Stimulated activated CD4-positive, alpha-beta T cell treated with anti-CD3 and anti-CD28 coated beads, Interleukin-12 subunit alpha, Interleukin-12 subunit beta, amount 100 ng/mL, for 24 hours (primary cell): ENCODE measurements at places on chromosomes 6 and 20.

DNA sequence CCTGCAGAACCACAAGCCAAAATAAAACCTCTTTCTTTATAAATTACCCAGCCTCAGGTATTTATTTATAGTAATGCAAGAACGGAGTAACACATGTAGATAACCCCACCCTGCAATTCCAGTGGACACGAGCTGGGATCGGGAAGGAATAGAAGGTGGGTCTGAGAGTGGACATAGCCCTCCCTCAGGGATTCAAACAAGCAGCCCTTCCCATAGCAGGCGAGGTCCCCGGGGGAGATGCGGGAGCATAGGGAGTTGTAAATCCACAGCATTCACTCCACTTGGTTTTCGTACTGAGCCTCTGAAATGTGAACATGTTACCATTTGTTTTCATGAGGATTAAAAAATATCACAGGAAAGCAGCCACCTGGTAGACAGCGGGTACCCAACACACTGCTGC is 312.6 kb downstream of the CDH4 start:
- DNase-seq = no peak

GRCh38 chr6:19368511-19368910 is 468.7 kb upstream of the ID4 start:
- DNase-seq = no peak

- DNase-seq = no peak
Measured at GRCh38 chr20:34037767-34038166, 44.1 kb downstream of the RALY start.

GRCh38 chr20:32204205-32205109 is 3.1 kb downstream of the PLAGL2 start:
- peak; percentile 67 for DNase-seq

DNA sequence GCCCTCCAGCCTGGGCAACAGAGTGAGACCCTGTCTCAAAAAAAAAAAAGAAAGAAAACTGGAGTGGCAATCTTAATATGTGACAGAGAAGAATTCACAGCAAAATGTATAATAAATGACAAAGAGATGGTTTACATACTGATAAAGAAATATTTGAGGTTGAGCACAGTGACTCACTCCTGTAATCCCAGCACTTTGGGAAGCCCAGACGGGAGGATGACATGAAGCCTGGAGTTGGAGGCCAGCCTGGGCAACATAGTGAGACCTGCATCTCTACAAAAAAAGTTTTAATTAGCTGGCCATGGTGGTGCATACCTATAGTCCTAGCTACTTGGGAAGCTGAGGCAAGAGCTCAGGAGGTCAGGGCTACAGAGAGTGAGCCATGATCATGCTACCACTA is 12.4 kb upstream of the DEFB118 start:
- no peak for DNase-seq

GRCh38 chr6:168439794-168440450 is 1.1 kb upstream of the SMOC2 start:
- no peak for DNase-seq

- no peak for DNase-seq
Measured at GRCh38 chr20:45346291-45346718, 1.9 kb downstream of the SDC4 start.

DNA sequence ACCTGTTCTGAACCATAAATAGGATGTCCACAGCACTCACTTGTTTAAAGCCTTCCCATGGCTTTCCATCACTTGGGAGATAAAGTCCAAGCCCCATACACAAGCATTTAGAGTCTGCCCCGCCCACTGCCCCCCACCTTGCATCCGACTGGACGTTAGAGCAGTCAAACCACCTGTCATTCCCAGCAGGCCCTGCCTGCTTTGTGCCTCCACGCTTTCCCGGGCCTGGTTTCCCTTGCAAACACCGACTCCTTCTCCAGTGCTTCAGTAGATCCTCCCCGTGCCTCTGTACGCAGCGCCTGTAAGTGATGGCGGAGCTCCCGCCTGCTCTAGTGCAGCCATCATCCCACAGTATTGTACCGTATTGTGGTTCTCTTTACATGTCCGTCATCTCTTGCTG is 38.3 kb upstream of the INSM1 start:
- DNase-seq = no peak

DNA sequence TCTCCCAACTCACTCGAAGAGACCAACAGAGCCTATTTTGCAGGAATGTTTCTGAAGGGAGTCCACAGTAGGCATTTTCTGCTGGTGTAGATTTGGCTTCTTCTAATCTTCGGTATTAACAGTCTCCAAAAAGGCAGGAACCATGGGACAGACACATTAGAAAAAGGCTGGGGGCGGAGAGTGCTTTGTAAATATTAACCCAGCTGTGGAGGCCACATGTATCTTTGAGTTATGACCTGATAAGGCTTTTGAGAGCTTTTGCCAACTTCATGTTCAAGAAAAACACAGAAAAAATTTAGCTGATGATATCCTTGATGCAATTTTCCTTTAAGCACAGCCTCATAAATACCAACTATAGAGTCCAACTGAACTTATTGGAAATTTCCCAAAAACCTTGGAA is 119.4 kb upstream of the TSHZ2 start:
- no peak for DNase-seq

GRCh38 chr6:82248273-82248735 is 760 bp upstream of the IBTK start:
- DNase-seq = no peak

DNA sequence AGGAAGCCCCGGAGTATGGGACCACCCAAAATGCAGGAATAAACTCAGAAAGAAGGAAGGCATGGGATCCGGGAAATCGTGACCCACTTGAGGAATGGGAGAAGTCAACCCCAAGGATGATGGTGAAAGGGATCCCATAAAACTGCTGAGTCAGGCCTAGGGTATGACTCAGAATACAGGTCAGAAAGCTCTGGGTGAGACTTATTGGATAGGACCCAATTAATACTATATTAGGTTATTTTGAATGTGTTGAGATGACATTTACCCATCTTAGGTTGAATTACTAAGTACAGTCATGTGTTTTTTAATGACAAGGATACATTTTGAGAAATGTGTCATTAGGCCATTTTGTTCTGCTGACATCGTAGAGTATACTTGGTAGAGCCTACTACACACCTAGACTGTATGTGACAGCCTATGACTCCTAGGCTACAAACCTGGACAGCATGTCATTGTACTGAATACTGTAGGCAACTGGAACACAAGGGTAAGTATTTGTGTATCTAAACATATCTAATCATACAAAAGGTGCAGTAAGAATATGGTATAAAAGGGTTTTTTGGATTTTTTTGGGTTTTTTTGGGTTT is 17.1 kb upstream of the HIVEP1 start:
- DNase-seq = no peak

- no peak for DNase-seq
Measured at GRCh38 chr6:34511915-34512737, 44.0 kb downstream of the SPDEF start.

DNA sequence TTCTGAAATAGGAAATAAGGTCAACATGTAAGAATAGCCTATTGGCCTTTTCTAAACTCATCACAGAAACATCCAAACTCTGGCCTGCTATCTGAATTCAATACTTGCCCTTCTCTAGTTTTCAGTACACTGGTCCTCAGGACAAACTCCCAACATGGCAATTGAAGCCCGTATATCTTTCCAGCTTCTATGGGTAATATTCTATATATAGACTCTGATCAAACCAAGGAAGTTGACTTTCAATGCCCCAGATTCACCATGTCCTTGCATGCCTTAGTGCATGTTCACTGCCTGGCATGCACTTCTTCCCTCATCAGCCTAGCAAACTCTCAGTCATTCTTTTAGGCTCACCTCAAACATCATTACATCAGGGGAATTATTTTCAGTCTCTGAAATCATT is 73.2 kb downstream of the RSPO3 start:
- DNase-seq = no peak

DNA sequence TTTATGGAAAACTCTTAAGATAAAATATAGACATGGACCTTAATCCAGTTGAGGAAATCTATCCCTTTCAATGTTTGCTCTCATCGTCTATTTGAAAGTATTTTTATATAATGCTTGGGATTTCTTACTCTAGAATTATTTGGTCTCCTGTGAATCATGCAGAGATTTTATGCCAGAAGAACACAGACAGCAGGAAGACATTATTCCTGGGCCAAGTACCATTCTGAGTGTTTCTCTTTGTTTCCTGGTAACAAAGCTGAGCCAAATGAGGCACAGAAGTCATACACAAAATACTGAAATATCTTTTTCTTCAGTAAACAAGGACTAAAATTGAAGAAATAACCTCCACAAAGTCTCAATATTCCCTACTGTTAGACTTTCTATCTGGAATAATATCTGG is 538.2 kb upstream of the EYS start:
- DNase-seq = no peak

GRCh38 chr20:9514072-9514460 is 324 bp upstream of the LAMP5 start:
- DNase-seq = no peak

DNA sequence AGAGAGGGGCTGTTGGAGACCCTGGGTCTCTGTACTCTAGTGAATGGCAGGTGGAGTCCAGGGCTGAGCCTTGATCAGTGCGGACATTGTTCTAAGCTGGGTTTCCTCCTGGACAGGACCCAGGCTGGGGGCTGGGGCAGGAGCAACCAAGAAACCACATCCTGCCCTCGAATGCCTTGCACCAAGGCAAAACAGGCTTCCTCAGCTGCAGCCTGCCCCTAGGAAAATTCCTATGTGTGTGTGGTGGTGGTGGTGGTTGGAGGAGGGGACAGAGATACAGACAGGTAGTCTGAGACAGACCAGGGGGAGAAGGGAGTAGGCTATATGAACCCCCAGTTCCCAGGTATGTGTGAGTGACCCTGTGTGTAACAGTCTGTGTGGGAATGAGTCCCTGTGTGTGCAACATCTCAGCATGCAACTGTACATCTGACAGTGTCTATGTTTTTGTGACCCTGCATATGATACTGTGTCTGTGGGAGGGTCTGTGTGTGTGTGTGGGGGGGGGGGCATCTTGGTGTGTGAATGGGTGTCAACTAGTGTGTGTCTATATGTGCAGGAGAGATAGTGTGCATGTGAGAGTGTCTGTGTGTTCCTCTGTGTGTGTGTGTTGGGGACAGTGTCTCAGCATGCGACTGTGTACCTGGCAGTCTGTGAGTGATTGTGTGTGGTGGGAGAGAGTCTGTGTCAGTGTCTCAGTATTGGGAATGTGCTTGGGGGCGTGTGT is 3.0 kb downstream of the GLP1R start:
- DNase-seq = no peak
